ENCODE measurements at places on chromosomes 1 and 21.

- no peak for DNase-seq
These were observed 181.2 kb downstream of the BRINP3 start for GRCh38 chr1:190296453-190296852.

- no peak for DNase-seq
These were observed 2.7 kb downstream of the DOCK7 start for GRCh38 chr1:62685431-62685859.

DNA sequence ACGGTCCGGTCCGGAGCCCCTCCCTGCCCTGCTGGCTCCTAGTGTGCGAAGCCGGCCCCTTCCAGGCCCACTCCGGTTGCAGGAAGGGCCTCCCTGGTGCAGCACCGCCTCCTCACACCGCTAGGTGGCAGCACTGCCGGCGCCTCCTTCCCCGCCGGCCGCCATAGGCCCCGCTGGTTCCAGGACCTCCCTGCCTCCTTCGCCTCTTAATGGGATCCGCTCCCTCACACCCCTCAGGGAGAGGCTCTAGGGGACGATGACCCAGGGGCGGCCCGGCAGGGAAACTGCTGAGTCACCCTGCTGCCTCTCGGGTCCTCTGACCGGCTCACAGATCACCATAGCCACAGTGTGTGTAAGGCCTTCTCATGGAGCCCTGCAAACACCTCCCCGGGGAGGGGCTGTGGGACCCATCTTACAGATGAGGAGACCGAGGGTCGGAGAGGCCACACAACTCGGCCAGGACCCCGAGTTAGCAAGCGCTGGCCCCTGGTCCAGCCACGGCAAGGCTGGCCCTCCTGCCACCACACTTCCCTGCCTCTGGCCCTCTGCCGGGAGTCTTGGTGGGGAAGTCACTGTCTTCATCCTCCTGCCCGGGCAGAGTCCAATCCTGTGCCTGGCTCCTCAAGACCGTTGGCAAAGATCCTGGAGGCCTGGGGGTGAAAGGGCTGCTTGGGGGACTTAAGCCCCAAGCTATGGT, 1.6 kb upstream of the AJAP1 start:
- DNase-seq: peak; percentile 43

DNA sequence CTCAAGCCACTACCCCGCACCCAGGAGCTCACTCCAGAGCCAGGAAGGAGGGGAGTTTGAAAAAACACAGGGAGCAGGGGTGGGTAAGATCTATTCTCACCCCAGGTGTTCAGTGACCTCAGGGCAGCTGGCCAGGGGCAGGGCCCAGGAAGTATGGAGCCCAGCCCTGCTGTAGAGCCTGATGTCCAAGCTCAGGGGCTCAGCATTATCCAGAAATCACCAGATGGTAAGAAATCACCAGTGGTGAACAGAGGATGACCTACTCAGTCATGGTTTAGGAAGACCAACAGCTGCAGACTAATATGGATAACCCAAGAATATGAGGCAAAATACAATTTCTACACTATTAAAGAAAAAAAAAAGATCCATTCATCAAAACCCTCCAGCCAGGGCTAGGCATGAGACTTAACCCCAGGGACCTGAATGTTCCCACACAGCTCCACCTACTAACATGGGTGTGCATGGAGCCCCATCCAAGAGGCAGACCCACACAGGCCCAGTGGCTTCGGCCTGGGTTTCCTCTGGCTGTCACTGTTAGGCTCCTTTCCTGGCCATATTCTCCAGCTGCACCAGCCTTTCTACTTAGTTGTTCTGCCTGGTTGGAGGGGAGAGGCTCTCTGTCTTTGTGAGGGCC, 67.6 kb downstream of the KCNN3 start:
- DNase-seq: no peak

DNA sequence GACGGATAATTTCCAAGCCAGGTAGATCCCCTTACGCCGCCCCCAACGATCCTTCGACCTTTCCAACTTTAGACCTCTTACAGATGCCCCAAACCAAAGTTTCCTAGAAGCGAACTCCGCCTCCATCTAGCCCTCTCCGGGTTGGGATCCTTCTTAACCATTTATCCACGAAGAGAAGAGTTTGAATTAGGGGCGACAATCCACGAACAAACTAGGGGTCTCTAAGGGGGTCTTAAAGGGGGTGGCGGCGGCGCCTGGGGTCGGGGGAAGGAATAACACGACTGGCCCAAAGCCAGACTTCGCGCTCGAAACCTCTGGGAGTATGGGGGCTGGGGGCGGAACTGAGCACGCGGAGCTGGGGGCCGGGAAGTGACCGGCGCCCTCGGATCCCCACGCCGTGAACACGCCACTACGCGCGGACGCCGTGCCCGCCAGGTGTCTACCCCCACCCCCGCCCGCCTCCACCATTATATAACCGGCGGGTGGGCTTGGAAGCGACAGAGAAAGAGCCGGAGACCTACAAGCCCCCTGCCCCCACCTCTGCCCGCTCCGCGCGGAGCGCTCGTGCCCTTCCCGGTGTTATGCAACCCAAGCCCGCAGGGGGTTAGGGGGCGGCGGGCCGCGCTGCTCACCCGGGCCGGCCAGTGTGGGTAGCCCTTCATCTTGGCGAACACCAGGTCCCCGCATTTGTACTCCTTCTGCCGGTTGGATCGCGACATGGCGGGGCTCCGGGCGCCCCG, 594 bp downstream of the HDGF start:
- DNase-seq: no peak

GRCh38 chr1:44830900-44831304, 12.2 kb downstream of the PTCH2 start:
- DNase-seq: no peak

- no peak for DNase-seq
These were observed 2.2 kb upstream of the C1QC start for GRCh38 chr1:22641247-22641646.

GRCh38 chr1:76547916-76548315, 319.4 kb upstream of the ST6GALNAC5 start:
- no peak for DNase-seq

- DNase-seq: no peak
These were observed 23.0 kb upstream of the CRP start for GRCh38 chr1:159737238-159737916.

DNA sequence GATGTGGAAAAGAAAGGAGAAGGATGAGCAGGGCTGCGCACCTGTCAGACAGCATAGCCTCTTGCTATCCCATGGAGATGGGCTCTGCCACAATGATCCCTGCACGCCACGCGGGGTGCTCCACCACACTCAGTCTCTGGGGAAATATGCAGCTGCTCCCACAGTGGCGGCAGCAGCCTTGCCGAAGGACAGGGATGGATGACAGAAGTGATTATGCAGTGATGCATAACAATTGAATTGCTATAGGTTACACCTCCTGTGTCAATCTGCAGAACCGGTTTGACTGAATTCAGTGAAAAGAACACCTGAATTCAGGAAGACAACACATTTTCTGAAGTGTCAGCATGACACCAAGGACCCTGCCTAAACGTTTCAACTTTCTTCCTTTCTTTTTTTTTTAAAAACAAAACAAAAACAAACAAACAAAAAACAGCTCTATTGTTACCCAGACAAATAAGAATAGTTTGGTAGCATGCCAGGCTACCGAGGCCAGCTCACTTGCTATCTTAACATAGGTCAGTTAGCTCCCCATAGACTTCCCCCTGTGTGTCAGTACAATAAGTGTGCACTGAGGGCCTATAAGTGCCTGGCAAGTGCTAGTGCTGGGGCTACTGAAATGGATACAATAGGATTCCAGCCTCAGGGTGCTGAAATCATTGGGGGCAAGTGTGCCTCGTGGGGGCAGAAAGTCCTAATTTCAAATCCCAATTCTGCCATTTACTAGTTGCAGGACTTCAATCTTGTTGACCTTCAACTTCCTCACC, 127.6 kb upstream of the LMO4 start:
- no peak for DNase-seq

DNA sequence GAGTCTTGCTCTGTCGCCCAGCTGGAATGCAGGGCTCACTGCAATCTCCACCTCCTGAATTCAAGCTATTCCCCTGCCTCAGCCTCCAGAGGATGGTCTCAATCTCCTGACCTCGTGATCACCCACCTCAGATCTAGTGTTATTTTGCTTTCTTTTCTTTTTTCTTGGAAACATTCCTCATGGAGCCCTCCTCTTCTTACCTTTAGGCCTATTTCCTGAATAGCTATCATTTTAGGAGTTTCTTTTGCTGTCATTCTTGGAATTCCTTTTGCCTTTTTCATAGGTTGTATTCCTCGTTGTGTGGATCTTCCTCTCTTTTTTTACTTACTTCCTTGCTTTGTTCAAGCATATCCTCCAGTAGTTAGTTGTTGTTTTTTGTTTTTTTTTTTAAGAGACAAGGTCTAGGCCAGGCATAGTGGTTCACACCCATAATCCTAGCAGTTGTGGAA, 173.8 kb downstream of the RASAL2 start:
- DNase-seq: no peak

GRCh38 chr1:67732750-67733151, 47.8 kb downstream of the GADD45A start:
- DNase-seq: no peak

DNA sequence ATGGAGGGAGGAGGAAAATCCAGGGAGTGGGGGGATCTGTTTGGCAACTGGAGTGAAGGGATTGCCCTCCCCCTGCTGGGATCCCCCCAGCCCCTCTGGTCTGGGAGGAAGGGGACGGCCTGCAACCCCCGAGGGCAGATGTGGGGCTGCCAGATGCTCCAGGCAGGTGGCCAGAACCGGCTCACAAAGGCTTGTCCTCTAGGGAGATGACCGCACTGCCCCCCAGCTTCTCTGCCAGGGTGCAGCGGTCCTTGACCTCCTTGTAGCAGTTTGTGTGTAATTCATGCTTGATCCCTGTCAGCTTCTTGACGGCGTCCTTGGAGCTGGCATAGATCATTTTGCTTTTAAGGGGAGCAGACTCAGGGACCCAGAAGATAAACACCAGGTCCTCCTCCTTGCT, 69.2 kb downstream of the ROR1 start:
- DNase-seq: no peak

DNA sequence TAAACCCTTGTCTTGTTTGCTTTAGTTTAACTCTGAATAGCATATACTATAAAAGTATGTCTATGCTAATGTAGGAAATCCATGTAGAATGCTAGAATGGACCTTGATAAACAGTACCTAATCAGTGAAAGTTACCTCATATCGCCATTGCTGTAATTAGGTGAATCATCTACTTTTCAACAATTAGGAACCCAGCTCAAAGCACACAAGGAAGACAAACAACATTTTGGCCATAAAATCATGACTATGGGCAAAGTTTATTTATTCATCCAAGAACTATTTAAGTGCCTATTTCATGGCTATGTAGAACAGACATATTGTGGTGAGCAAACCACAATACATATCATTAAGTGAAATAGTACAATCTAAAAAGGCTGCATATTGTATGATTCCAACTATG, 1043.2 kb downstream of the BRINP3 start:
- DNase-seq: no peak

GRCh38 chr1:244705261-244706234, 52.6 kb downstream of the DESI2 start:
- no peak for DNase-seq

- DNase-seq: no peak
These were observed 258.4 kb upstream of the ZRANB2 start for GRCh38 chr1:71339238-71339637.

DNA sequence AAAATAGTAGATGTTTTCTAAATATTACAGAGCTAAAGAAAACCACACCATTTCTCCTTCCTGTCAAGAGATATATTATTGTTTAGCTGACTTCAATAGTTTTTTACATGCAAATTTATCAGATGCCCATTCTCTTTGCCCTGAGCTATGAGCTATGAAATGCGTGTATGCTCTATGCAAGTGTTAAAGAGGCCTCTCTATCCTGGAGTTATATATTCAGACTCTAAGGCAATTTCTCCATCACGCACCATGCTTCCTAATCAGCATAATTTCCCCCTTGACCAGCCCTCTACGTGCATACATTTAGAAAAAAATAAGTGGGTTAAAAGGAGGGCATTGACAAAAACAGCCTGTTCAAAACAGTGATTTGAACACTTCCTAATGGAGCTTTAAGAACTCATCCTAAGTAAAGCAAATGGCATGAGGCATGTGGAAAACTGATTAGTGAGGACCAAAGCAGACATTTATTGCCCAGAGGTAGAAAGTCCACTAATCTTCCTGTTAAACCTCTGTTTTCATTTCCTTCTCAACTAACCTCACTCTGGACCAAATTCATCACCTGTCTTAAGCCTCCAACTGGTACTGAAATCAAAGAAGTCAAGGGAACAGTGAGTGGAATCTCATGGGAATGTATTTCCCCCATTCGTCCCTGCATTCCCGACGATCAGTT, 565.8 kb upstream of the PKN2 start:
- DNase-seq: no peak

GRCh38 chr1:48092401-48092800, 95.2 kb upstream of the TRABD2B start:
- DNase-seq: no peak

GRCh38 chr21:45643021-45643980, at the start of gene PCBP3:
TSS of gene PCBP3 (plus strand) at chr21:45643725. CDS start at chr21:45850086, 206,361 bp downstream.
- DNase-seq: peak; percentile 87

GRCh38 chr1:5921129-5921528, 71.1 kb downstream of the NPHP4 start:
- DNase-seq: no peak

- DNase-seq: no peak
These were observed 122.2 kb upstream of the HOOK1 start for GRCh38 chr1:59692591-59692990.

DNA sequence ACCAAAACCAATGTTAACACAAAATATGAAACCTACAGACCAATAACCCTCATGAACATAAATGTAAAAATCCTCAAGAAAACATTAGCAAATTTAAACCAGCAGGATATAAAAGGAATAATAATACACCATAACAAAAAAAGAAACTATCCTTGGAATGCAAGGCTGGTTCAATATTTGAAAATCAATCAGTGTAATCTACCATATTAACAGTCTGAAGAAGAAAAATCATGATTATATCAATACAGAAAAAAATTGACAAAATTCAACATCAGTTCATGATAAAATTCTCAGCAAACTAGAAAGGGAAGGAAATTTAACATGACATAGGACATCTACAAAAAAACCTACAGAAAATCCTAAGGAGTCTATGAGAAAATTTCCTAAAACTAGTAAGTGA, 19.8 kb downstream of the PRMT2 start:
- no peak for DNase-seq

DNA sequence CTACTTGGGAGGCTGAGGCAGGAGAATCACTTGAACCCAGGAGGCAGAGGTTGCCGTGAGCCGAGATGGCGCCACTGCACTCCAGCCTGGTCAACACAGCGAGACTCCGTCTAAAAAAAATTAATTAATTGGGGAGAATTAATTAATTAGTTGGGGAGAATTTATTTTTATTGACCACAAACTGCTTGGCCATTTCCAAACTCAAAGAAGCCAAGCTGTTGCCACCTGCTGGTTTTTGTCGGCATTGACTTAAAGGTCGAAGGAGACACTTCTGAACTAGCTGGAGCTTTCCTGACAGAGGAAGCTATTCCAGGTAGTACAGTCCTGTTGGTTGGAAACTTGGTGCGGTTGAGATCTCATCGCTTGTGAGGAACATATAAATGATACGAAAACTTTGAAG, 13.1 kb downstream of the MAP1LC3C start:
- DNase-seq: no peak

Data from activated T-helper 9 cell treated with anti-CD3 and anti-CD28 coated beads, Interleukin-2, amount 50 U/mL, for 16 hours (primary cell).